B cell (primary cell): ENCODE measurements at places on chromosomes 4 and X. TPM values are rescaled to one million over a fixed set of nuclear protein-coding genes. Genes with fewer than 3 reads are reported as not detected.

The LGI2 gene
- not detected in 2 replicates for total RNA-seq

The ITIH6 gene
- not detected in 2 replicates for total RNA-seq

The PDK3 gene
- 18.3 and 21.6 TPM in 2 replicates for total RNA-seq

The PNMA6F gene
- not detected in 2 replicates for total RNA-seq

The F8A3 gene
- 7.7 and 14.8 TPM in 2 replicates for total RNA-seq

The SPATA4 gene
- total RNA-seq, result not detected in 2 replicates

The MFSD8 gene
- 52.2 and 53.1 TPM in 2 replicates for total RNA-seq

The PRDM8 gene
- 30.1 and 35.6 TPM in 2 replicates for total RNA-seq

The REELD1 gene
- total RNA-seq, result 2.6 and 6.0 TPM in 2 replicates

The CFAP299 gene
- not detected in 2 replicates for total RNA-seq

The EDNRA gene
- not detected in 2 replicates for total RNA-seq

The DCLK2 gene
- 2.4 and 3.3 TPM in 2 replicates for total RNA-seq

The ITGB1BP2 gene
- total RNA-seq, result 3.7 and 4.3 TPM in 2 replicates

The GPRASP2 gene
- total RNA-seq, result 0.59 and 0.63 TPM in 2 replicates

The JAKMIP1 gene
- 0.17 and 0.49 TPM in 2 replicates for total RNA-seq

The PIM2 gene
- 315 and 323 TPM in 2 replicates for total RNA-seq

The NEUROG2 gene
- not detected in 2 replicates for total RNA-seq

The TCEAL3 gene
- 6.7 and 8.3 TPM in 2 replicates for total RNA-seq

The ARX gene
- total RNA-seq, result not detected in 2 replicates

The UGT2B11 gene
- not detected in 2 replicates for total RNA-seq

The RENBP gene
- total RNA-seq, result 39.2 and 39.7 TPM in 2 replicates

The GLRA3 gene
- total RNA-seq, result 0.12 and 0.22 TPM in 2 replicates

The UGT8 gene
- 23.2 and 24.0 TPM in 2 replicates for total RNA-seq

The ZNF718 gene
- total RNA-seq, result 18.0 and 18.2 TPM in 2 replicates

The PRSS48 gene
- not detected in 2 replicates for total RNA-seq

The FAM13A gene
- 2.1 and 3.4 TPM in 2 replicates for total RNA-seq

The NXF2B gene
- total RNA-seq, result not detected in 2 replicates

The C4orf36 gene
- total RNA-seq, result 0.85 TPM in 1 of 2 replicates, not detected in the other

The MAGEB6 gene
- not detected in 2 replicates for total RNA-seq

The SASH3 gene
- total RNA-seq, result 240 and 264 TPM in 2 replicates

The GRIA3 gene
- total RNA-seq, result not detected in 2 replicates

The CSAG3 gene
- not detected in 2 replicates for total RNA-seq

The CXCL5 gene
- not detected in 2 replicates for total RNA-seq

The UFSP2 gene
- total RNA-seq, result 20.6 and 24.4 TPM in 2 replicates

The PPP1R2C gene
- total RNA-seq, result not detected in 2 replicates

The EREG gene
- total RNA-seq, result not detected in 2 replicates

The ZNF518B gene
- 36.0 and 39.8 TPM in 2 replicates for total RNA-seq

The TRO gene
- 1.5 and 5.8 TPM in 2 replicates for total RNA-seq

The NAA11 gene
- total RNA-seq, result not detected in 2 replicates

The LEF1 gene
- total RNA-seq, result 1.6 and 2.4 TPM in 2 replicates

The MAGEH1 gene
- total RNA-seq, result 13.6 and 14.3 TPM in 2 replicates

The CT83 gene
- not detected in 2 replicates for total RNA-seq

The MAGEA4 gene
- total RNA-seq, result not detected in 2 replicates

The INPP4B gene
- 0.02 TPM in 1 of 2 replicates, not detected in the other for total RNA-seq

The MAGEA11 gene
- not detected in 2 replicates for total RNA-seq

The PDGFC gene
- total RNA-seq, result 0.10 TPM in 1 of 2 replicates, not detected in the other

The ENPEP gene
- not detected in 2 replicates for total RNA-seq

The GAGE2A gene
- total RNA-seq, result not detected in 2 replicates

The DBET gene
- not detected in 2 replicates for total RNA-seq

The CYLC1 gene
- not detected in 2 replicates for total RNA-seq

The SOWAHB gene
- total RNA-seq, result not detected in 2 replicates

The FAM9C gene
- total RNA-seq, result not detected in 2 replicates

The MAMLD1 gene
- 1.8 and 1.9 TPM in 2 replicates for total RNA-seq

The HMGN5 gene
- 0.37 and 0.46 TPM in 2 replicates for total RNA-seq

The SSX1 gene
- not detected in 2 replicates for total RNA-seq

The UGT2B10 gene
- total RNA-seq, result not detected in 2 replicates

The UPF3B gene
- 20.4 and 22.1 TPM in 2 replicates for total RNA-seq

The NOX1 gene
- total RNA-seq, result not detected in 2 replicates
